ENCODE measurements at places on chromosomes 16 and 17. TPM values are rescaled to one million over a fixed set of nuclear protein-coding genes. Genes with fewer than 3 reads are reported as not detected.

- no peak for DNase-seq
These were observed 672.4 kb downstream of the CDH11 start for GRCh38 chr16:64449506-64449905.

GRCh38 chr17:81902023-81902652 lies at the start of gene NPB:
Gene NPB (plus strand): TSS chr17:81902238. CDS start chr17:81902278, 40 bp downstream.
- DNase-seq, result no peak

- DNase-seq, result no peak
These were observed 8.1 kb downstream of the P4HB start for GRCh38 chr17:81852237-81852636.

DNA sequence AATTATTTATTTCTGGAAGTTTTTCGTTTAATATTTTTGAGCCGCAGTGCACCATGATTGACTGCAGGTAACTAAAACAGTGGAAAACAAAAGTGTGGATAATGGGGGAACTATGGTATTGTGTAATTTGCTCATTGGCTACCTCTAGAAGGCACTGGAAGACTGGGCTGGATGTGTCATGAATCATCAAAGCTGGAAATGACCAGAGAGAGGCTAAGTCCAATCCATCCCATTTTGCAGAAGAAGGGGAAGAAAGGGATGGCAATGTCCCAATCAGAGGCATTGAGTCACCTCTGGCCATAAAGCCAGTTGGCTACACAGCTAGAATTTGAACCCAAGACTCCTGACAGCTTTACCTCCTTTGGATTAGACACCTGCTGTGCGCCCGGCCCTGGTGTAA lies 29.3 kb downstream of the GLP2R start:
- DNase-seq, result no peak

DNA sequence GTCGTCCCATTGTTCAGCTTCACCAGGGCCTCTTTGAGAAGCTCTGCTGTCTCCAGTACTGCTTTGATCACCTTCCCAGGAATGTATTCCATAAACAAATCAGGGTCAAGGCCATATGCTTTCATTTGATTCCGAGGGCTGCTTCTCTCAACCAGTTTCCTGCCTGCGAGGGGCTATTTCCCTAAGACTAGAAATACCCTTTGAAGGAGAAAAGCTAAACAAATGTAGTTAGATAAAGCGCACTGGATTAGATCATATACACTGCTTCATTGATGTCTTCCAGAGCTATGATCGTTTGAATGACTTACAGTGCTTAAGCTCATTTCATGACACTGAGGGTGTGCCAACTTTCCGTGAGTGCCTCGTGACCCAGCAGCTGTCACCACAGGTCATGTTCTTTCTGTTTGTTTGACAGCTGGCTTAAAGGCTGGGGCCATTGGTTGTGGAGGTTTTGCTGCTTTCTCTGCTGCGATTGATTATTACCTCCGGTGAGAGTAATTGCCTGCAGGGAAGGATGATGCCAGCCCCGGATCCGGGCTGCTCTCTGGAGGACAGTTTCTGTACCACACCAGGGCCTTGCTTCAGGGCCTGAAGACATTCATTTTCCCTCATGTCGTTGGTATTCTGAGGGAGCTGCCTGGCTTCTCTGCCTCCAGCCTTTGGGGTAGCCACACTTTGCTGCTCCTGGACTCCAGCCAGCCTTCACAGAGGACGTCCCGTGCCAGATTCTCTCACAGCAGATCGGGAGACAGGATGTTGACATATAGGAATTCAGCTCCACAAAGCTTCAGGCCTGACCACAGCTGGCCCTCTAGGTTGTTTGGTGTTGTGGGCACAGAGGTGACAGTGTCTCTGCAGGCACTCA lies 3.9 kb downstream of the TIMM22 start:
- no peak for DNase-seq

- DNase-seq, result no peak
These were observed 1.4 kb downstream of the DNASE1L2 start for GRCh38 chr16:2237493-2238149.

DNA sequence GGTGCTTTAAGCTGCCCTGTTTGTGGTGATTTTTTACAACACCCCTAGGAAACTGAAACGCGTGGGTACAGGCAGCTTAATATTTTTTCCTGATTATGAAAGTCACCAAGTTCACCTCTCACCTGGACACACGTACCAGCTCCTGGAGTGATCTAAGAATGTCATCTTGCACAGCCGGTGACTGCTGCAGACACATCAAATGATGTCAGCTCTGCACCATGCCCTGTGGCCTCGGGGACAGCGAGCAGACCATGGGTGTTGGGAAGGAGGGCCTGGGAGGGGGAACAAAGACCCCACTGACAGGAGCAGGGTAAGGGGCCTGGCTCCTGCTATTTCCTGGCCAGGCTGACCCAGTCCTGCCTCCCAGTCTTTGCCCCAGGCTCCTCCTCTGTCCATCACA lies 272.7 kb downstream of the PARN start:
- DNase-seq, result no peak

DNA sequence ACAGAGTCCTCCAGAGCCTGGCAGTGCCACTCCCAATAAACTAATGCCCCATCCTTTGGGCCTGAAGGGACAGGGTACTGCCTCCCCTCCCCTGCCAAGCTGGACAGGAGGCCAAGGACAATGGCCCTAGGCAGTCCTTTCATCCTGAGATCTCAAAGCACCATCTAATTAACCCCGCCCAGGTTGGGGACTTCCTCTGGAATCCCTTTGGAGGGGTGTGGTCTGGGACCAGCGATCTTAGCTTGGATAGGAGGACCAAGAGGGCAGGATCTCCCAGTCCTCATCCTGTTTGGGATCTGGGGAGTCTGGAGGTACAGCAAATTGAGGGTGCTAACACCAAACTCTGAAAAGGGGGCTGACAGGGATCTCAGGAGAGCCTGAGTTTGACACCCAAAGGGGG lies 18.2 kb upstream of the SP6 start:
- DNase-seq, result no peak

DNA sequence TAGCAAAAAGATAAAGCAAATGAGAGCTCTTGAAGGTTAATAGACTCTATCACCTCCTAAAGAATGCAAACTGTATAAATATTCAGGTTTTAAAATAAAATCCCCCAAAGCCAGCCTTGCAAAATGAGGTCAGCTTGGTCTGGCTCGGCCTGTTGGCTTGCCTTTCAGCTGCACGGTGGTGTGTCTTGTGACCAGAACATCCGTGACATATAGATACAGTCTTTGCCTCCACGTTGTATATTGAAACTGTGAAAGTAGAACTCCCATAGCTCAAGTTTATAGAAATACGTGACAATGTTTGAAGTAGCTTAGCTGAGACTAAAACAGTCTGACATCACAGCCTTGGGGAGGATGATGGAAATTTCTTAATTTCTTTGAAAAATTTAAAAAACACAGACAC lies 236.6 kb upstream of the MYOCD start:
- DNase-seq, result no peak

The NPIPA7 gene
- 1.3 TPM for polyA plus RNA-seq

The CES5A gene
- not detected for polyA plus RNA-seq

The MYH2 gene
- not detected for polyA plus RNA-seq

The AIPL1 gene
- polyA plus RNA-seq, result not detected
